ENCODE measurements at places on chromosomes 3 and 15. TPM values are rescaled to one million over a fixed set of nuclear protein-coding genes. Genes with fewer than 3 reads are reported as not detected.

DNA sequence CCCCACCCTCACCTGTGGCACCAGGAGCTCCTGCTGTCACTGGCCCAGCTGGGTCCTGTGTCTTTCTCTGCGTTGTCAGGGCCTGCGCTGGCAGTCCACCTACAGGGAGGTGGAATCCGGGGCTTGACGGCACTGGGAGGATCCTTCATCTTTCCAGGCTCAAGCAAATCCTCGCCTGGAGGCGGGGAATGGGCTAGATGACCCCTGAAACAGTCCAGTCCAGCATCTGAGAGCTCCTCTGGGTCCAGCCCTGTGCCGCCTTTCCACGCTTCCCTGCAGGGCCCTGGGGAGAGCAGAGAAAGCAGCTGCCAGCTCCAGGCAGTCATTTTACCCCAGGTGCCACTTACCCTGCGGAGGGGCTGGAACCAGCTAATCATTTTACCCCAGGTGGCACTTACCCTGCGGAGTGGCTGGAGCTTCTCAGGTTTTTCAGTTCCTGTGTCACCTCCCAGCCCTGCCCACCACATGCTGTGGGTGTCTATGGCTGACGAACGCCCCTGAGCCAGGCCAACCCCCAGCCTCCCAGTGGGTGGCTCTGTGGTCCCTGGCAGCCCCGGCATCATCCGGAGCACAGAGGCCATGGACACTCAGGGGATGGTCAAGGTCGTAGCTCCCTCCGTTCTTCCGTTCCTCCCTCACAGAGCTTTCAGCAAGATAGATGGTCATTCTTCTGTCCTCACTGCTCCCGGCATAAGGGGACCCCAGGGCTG lies 17.9 kb upstream of the ADIPOQ start:
- H3K4me3 ChIP-seq = no peak overlapping the region
- no peaks in the 10 kb centered on the region for H3K36me3 ChIP-seq
- H3K27me3 ChIP-seq = peaks cover 17% of the 10 kb centered on the region

- peaks cover 6% of the 10 kb centered on the region for H3K4me1 ChIP-seq
- H3K36me3 ChIP-seq = peaks cover 5% of the 10 kb centered on the region
- no peak overlapping the region for H3K27ac ChIP-seq
- peak; percentile 47 for DNase-seq
- H3K4me3 ChIP-seq = no peak overlapping the region
Measured at GRCh38 chr3:152352554-152352953, 83.8 kb downstream of the MBNL1 start.

The SMCO1 gene
- total RNA-seq = not detected

GRCh38 chr3:101102678-101103296 lies 109.6 kb upstream of the ABI3BP start:
- peaks cover 6% of the 10 kb centered on the region for H3K36me3 ChIP-seq
- H3K27ac ChIP-seq = no peak overlapping the region
- no peaks in the 10 kb centered on the region for H3K4me1 ChIP-seq
- no peak for DNase-seq
- no peak overlapping the region for H3K4me3 ChIP-seq
- no peaks in the 10 kb centered on the region for H3K27me3 ChIP-seq

The CYP8B1 gene
- total RNA-seq = not detected

The WDR93 gene
- 0.47 TPM for total RNA-seq

The NEIL1 gene
- 9.5 TPM for total RNA-seq

GRCh38 chr3:162376761-162377160 lies 880.2 kb downstream of the OTOL1 start:
- no peaks in the 10 kb centered on the region for H3K4me1 ChIP-seq
- H3K36me3 ChIP-seq = no peaks in the 10 kb centered on the region
- no peaks in the 10 kb centered on the region for H3K27me3 ChIP-seq

The UBA3 gene
- 41.1 TPM for total RNA-seq

The ZCWPW2 gene
- 1.0 TPM for total RNA-seq

The SLC6A11 gene
- 1.5 TPM for total RNA-seq

DNA sequence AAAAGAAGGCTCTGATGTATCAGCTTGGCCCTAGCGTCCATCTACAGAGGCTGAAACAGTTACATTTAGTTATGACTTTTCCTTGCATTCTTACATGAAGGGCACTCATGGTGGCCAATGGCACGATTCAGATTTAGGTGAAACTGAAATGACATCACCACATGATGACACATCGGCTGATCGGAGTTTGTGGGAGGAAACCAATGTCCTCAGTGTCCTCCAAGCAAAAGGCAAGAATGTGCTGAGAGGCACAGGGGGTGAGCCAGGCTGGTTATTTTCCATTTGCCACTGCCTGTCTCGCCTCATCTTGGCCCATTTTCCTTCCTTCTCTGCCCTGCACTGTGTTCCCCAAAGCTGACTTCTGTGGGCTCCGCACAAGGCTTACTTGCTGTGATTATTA lies 34.4 kb downstream of the TARS3 start:
- peak; percentile 41 for DNase-seq
- no peak overlapping the region for H3K4me3 ChIP-seq
- peaks cover 19% of the 10 kb centered on the region for H3K4me1 ChIP-seq
- H3K27me3 ChIP-seq = no peaks in the 10 kb centered on the region
- no peaks in the 10 kb centered on the region for H3K36me3 ChIP-seq

- peak overlapping the region; percentile 58 for H3K27ac ChIP-seq
- H3K27me3 ChIP-seq = no peaks in the 10 kb centered on the region
- peak; percentile 91 for DNase-seq
- H3K36me3 ChIP-seq = no peaks in the 10 kb centered on the region
Measured at GRCh38 chr15:99305761-99306505, 54.7 kb downstream of the LRRC28 start.

- no peak overlapping the region for H3K27ac ChIP-seq
- H3K27me3 ChIP-seq = peaks cover 53% of the 10 kb centered on the region
- no peaks in the 10 kb centered on the region for H3K4me1 ChIP-seq
- H3K4me3 ChIP-seq = no peak overlapping the region
Measured at GRCh38 chr3:77079988-77080610, 40.2 kb downstream of the ROBO2 start.

GRCh38 chr3:151331696-151332095 lies 2.3 kb upstream of the P2RY13 start:
- no peak overlapping the region for H3K4me3 ChIP-seq
- H3K36me3 ChIP-seq = no peaks in the 10 kb centered on the region
- H3K27me3 ChIP-seq = no peaks in the 10 kb centered on the region
- no peak for DNase-seq

GRCh38 chr3:172476347-172476746 lies 28.1 kb upstream of the GHSR start:
- H3K4me1 ChIP-seq = no peaks in the 10 kb centered on the region
- H3K27ac ChIP-seq = no peak overlapping the region
- no peak for DNase-seq

The SLC2A2 gene
- total RNA-seq = not detected

The CHST2 gene
- 2.3 TPM for total RNA-seq

GRCh38 chr3:186214670-186215069 lies 105.8 kb upstream of the ETV5 start:
- H3K4me3 ChIP-seq = no peak overlapping the region
- peaks cover 4% of the 10 kb centered on the region for H3K4me1 ChIP-seq
- H3K27me3 ChIP-seq = peaks cover 13% of the 10 kb centered on the region
- no peak overlapping the region for H3K27ac ChIP-seq
- no peak for DNase-seq
- no peaks in the 10 kb centered on the region for H3K36me3 ChIP-seq

DNA sequence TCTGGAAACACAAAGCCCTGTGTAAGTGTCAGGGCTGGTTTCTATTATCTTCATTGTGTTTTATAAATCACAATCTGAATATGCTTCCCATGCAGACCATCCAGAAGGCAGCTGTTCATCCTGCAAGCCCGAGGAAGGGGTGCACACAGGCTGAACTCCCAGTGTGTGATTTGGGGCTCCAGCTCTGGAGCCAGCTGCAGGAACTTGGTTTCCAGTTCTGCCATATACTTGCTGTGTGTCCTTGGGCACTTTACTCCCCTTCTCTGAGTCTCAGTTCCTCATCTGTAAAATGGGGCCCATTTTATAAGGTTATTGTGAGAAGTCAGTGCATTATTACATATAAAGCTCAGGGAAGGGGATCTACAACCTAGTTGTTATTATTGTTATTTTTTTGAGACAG lies 22.6 kb downstream of the CYP8B1 start:
- peak overlapping the region; percentile 82 for H3K27ac ChIP-seq
- no peak overlapping the region for H3K4me3 ChIP-seq
- no peak for DNase-seq

DNA sequence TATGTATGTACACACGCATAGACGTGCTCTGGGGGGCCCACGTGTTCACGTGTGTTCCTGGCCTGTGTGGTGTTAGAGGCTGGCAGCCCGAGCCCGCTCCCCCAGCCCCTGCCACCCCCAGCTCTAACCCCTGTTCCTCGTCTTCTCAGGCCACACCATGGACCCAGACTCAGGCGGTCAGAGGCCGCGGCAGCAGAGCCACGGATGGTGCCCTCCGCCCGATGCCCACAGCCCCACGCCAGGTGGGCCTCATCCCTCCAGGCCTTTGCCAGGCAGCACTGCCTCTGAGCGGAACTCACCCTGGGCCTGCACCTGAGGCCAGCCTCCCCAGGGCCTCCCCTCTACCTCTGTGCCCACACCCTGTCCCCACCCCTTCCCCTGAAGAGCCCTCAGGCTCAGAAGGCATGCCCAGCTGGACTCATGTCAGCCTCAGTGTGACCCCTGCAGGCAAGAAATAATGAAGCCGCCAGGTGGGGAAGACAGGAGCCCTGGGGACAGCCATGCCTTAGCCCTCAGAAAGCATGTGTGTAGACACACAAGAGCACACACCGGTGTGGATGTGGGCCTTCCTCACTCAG lies 16.4 kb upstream of the GNAT1 start:
- peaks cover 14% of the 10 kb centered on the region for H3K4me1 ChIP-seq
- no peak overlapping the region for H3K27ac ChIP-seq
- H3K36me3 ChIP-seq = peaks cover 51% of the 10 kb centered on the region
- DNase-seq = no peak
- H3K27me3 ChIP-seq = no peaks in the 10 kb centered on the region
- H3K4me3 ChIP-seq = no peak overlapping the region

DNA sequence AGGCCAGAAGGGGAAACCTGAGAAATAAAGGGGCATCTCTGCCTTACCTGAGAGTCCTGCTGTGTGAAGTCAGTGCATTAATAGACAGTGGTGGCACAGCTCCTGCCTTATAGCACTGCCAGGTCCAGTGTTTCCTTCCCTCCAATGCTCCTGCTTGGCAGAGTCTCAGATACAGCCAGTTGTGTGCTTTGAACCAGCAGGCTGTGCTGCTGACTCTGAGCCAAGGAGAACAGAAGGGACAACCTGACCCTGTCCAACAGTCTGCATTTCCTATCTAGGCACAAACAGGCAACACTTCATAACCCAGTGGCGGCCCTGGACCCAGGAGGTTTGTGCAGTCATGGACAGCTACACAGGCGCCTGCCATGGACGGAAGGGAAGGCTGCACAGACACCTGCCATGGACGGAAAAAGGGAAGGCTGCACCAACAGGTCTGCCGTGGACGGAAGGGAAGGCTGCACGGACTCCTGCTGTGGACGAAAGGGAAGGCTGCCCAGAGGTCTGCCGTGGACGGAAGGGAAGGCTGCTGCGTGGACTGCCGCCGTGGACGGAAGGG lies 33.9 kb upstream of the PLXNA1 start:
- no peaks in the 10 kb centered on the region for H3K36me3 ChIP-seq
- no peak overlapping the region for H3K4me3 ChIP-seq
- no peaks in the 10 kb centered on the region for H3K27me3 ChIP-seq
- no peaks in the 10 kb centered on the region for H3K4me1 ChIP-seq
- DNase-seq = no peak
- H3K27ac ChIP-seq = no peak overlapping the region

- H3K4me3 ChIP-seq = no peak overlapping the region
- H3K36me3 ChIP-seq = no peaks in the 10 kb centered on the region
- DNase-seq = peak; percentile 88
- H3K27ac ChIP-seq = peak overlapping the region; percentile 44
- peaks cover 12% of the 10 kb centered on the region for H3K4me1 ChIP-seq
Measured at GRCh38 chr3:10366651-10367101, 45.8 kb upstream of the SEC13 start.

The CHRFAM7A gene
- 1.9 TPM for total RNA-seq

Data from MCF 10A (cell line).